Cardiac muscle cell (in vitro differentiated cells and primary cell): ENCODE measurements at places on chromosomes 3 and 15. TPM values are rescaled to one million over a fixed set of nuclear protein-coding genes. Genes with fewer than 3 reads are reported as not detected.
A peak's percentile ranks its signal among the peaks of the same experiment; 100 is the strongest.

DNA sequence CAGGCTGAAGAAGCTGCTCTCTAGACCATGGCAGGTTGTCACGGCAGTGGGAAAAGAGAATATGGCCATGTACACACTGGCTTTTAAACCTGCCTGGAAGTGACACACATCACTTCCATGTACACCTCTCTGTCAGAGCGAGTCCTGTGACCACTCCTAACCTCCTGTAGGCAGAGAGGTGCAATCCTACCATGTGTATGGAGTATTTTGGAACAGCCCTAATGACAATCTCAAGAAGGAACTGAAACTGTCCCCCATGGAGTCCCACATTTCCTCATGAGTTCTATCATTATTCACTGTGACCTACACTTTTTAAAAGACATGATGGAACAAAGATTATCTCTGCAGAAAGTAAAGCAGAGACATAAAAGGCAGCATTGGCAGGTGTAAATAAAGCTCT, 153.4 kb upstream of the PFN2 start:
- H3K4me1 ChIP-seq, result no peaks in the 10 kb centered on the region
- H3K27ac ChIP-seq, result no peak overlapping the region

DNA sequence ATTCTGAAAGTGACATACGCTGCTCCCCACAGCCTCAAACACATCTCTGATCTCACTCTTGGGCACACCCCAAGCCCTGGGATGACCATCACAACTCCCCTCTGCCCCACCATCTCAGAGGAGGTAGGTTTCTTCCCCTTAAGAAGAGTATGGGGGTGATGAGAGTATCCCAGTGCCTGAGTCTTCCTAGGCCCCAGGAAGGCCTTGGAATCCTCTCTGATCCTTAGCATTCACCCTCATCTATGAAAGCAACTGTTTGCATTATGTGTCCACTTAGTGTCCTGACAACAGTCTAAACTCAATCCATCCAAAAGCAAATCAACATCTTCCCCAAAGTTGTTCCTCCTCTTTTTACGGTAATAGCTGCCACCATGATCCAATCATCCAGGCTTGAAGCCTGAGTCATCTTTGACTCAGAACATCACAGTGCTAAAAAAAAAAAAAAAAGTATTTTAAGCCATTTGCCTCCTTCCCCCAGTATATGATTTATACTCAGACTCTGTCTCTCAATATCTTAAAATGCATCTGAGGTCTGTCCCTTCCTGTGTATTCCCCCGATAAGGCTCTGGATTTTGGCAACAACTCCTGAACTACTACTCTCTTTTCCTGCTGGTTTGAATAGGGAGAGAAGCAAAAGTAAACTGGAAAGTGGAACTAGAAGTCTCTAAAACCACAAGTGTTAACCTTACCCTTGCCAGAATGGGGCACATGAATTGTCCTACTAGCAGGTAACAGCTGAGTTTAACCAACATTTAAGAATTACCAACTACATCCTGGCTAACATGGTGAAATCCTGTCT, 22.5 kb downstream of the POPDC2 start:
- H3K4me1 ChIP-seq, result peaks cover 12% of the 10 kb centered on the region
- peak overlapping the region; percentile 28 for H3K27ac ChIP-seq
- H3K27me3 ChIP-seq, result no peaks in the 10 kb centered on the region

DNA sequence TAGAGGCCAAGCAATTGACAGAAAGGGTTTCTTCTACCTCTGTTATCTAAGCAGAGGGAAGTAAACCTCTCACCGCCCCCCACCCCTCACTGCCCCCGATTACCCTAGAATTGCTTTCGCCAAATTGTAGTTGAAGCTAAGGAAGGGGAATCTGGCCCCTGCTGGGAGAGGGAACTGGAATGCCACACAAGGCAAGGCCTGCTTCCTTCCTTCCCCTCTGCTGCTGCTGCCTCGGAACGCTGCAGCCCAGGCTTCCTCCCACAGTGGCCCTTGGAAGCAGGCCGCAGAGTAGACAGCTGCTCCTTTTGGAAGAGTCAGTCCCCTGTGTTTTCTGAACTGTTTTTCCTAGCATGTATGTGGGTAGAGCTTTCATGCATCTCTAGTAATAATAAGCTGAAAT, 21.6 kb downstream of the RLBP1 start:
- peak; percentile 26 for DNase-seq
- peaks cover 23% of the 10 kb centered on the region for H3K4me1 ChIP-seq
- no peak overlapping the region for H3K4me3 ChIP-seq
- peak overlapping the region; percentile 42 for H3K27ac ChIP-seq
- no peaks in the 10 kb centered on the region for H3K27me3 ChIP-seq

GRCh38 chr3:189108735-189109134, 63.0 kb upstream of the TPRG1 start:
- no peak for DNase-seq
- H3K4me3 ChIP-seq, result no peak overlapping the region
- H3K4me1 ChIP-seq, result no peaks in the 10 kb centered on the region
- H3K27me3 ChIP-seq, result no peaks in the 10 kb centered on the region
- no peaks in the 10 kb centered on the region for H3K36me3 ChIP-seq

GRCh38 chr3:139481116-139481515, 4.8 kb upstream of the RBP2 start:
- no peak for DNase-seq
- H3K27me3 ChIP-seq, result no peaks in the 10 kb centered on the region

GRCh38 chr15:91407269-91407889, 307.3 kb downstream of the SV2B start:
- DNase-seq, result no peak
- H3K36me3 ChIP-seq, result no peaks in the 10 kb centered on the region
- H3K4me1 ChIP-seq, result peaks cover 15% of the 10 kb centered on the region
- no peaks in the 10 kb centered on the region for H3K27me3 ChIP-seq

DNA sequence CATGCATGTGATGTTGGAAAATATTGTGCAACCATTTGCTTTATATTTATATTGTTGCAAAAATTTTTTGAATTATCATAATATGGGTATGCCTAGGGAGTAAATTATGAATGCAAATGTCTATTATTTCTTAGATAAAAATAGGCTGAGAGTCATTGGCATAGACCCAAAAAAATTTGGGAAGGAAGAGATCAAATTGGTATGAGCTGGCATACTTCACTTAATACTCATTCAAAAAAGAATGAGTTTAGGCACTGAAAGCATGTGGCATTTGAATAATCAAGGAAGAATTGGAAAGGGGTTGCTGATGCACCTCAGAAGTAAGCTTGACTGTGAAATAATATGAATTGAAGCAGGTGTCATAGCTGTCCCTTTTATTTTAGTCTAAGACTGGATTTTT, 764.0 kb upstream of the DPPA4 start:
- H3K27ac ChIP-seq, result no peak overlapping the region
- no peaks in the 10 kb centered on the region for H3K27me3 ChIP-seq
- DNase-seq, result no peak
- H3K36me3 ChIP-seq, result no peaks in the 10 kb centered on the region

- peaks cover 17% of the 10 kb centered on the region for H3K4me1 ChIP-seq
- H3K4me3 ChIP-seq, result peak overlapping the region; percentile 63
- DNase-seq, result no peak
- H3K27me3 ChIP-seq, result no peaks in the 10 kb centered on the region
- no peak overlapping the region for H3K27ac ChIP-seq
- H3K36me3 ChIP-seq, result no peaks in the 10 kb centered on the region
Measured at GRCh38 chr3:51670053-51670822, 814 bp upstream of the TEX264 start.

- H3K27ac ChIP-seq, result no peak overlapping the region
- no peak overlapping the region for H3K4me3 ChIP-seq
- no peaks in the 10 kb centered on the region for H3K27me3 ChIP-seq
- H3K4me1 ChIP-seq, result no peaks in the 10 kb centered on the region
- DNase-seq, result no peak
Measured at GRCh38 chr3:8854656-8855055, 85.2 kb upstream of the OXTR start.

LMOD3 gene
- 0.11 and 0.18 TPM in 2 replicates for total RNA-seq

NUTM1 gene
- total RNA-seq, result 0.15 TPM in 1 of 2 replicates, not detected in the other

GAP43 gene
- total RNA-seq, result 2.1 and 6.4 TPM in 2 replicates

ZBTB47 gene
- 20.0 and 30.1 TPM in 2 replicates for total RNA-seq

BUB1B gene
- total RNA-seq, result 20.6 and 157 TPM in 2 replicates
